ENCODE measurements at places on chromosomes 4 and X.

DNA sequence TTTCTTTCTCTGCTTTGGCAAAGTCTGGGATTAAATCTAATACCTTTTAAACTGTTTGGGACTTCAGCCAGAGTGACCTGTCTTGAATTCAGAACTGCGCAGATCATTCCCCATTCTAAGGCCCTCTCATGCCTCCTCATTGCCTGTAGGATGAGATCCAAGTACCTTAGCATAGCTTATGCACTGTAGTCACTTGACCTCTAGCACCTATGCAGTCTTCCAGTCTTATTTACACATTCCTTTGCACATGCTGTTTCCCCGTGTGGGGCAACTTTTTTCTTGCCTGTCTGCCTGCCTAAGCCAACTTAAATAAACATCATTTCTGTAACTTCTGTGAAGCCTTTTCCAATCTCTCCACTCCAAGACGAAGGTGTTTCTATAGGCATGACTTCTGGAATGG lies 68.4 kb downstream of the AR start:
- no peak for DNase-seq

DNA sequence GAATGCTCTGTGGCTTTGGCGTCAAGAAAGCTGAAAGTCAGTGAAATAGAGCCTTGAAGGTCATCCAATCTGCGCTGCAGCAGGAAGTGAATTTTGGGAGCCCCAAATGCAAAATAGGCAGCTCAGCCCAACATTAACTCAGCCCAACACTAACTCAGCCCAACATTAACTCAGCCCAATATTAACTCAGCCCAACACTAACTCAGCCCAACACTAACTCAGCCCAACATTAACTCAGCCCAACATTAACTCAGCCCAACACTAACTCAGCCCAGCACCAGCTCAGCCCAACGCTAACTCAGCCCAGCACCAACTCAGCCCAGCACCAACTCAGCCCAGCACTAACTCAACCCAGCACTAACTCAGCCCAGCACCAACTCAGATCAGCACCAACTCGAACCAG lies 71.5 kb downstream of the SORBS2 start:
- DNase-seq, result no peak

DNA sequence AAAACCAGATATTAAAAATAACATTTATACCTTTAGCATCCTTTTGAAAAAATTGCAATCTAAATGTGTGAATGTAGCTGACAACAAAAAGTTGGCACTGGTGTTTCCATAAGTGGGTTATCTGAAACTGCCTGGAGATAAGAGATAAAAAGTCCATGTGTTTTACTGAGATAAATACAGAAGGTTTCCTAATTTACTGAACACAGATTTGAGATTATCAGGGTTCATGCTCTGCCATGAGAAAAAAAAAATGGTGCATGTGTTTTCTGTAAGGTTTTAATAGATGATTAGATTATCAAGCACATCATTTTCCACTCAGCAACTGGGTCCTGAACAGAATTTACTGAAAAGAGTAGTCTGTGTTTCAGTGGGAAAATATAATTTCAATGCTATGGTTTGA lies 326.2 kb upstream of the SLIT2 start:
- DNase-seq, result no peak

GRCh38 chr4:70239884-70240591 lies 2.4 kb upstream of the CSN3 start:
- no peak for DNase-seq

DNA sequence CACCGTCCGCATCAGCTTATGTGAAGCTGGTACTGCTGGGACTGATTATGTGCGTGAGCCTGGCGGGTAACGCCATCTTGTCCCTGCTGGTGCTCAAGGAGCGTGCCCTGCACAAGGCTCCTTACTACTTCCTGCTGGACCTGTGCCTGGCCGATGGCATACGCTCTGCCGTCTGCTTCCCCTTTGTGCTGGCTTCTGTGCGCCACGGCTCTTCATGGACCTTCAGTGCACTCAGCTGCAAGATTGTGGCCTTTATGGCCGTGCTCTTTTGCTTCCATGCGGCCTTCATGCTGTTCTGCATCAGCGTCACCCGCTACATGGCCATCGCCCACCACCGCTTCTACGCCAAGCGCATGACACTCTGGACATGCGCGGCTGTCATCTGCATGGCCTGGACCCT lies 5.5 kb upstream of the TSPYL2 start:
- no peak for DNase-seq

DNA sequence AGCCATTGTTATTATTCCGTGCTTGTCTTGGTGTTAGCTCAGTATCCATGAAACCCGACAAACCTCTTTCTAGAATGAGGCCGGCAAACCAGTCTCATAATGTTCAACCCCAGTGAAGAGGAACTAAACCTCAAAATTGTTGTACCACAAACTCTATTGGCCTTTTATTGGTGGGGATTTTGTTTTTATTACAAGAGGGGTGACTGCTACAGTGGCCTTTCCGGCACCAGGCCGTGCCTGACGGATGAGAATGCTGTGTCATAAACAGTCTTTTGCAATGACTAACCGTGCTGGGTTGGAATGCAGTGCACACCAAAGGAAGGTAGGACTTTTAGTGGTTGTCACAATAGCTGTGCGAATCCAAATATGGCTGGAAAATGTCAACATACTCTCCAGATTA lies 60.8 kb downstream of the SHROOM2 start:
- peak; percentile 27 for DNase-seq

DNA sequence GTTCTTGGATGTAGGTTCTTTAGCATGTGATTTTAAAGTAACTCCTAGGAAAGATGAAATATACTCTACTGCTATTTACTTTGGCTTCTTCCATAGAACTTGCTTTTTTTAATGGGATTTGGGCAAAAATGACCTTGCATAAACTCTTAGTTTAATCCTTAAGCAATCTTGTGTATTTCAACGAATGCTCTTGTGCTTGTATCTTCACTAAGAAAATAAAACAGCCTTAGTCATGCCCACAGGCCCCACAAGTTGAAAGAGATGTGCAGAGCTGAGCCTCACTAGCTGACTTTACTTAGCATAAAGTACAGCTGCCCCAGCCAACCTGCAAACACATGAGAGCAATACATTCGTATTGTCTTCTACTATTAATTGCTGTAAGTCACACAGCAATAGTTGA lies 1609.2 kb downstream of the STIM2 start:
- no peak for DNase-seq

DNA sequence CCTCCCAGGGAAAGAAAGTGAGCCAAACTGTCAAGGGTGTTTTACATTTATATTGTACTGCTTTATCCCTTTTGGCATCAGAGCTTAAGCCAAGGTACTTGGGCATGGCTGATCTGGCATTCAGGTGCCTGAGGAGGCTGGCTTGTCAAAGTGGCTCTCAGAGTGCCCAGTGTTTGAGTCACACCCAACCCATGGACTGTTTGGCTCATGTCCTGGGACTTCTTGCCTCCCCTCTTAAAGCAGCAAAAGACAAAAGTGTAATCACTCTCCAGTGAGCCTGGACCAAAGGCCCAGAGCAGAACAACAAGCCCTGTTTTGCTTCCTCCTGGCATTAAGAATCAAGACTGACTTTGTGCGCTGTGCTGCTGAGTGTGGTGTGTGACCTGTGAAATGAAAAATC lies 311.7 kb upstream of the TAPT1 start:
- DNase-seq, result no peak

GRCh38 chr4:67713529-67714247 lies 12.7 kb upstream of the UBA6 start:
- DNase-seq, result peak; percentile 35

DNA sequence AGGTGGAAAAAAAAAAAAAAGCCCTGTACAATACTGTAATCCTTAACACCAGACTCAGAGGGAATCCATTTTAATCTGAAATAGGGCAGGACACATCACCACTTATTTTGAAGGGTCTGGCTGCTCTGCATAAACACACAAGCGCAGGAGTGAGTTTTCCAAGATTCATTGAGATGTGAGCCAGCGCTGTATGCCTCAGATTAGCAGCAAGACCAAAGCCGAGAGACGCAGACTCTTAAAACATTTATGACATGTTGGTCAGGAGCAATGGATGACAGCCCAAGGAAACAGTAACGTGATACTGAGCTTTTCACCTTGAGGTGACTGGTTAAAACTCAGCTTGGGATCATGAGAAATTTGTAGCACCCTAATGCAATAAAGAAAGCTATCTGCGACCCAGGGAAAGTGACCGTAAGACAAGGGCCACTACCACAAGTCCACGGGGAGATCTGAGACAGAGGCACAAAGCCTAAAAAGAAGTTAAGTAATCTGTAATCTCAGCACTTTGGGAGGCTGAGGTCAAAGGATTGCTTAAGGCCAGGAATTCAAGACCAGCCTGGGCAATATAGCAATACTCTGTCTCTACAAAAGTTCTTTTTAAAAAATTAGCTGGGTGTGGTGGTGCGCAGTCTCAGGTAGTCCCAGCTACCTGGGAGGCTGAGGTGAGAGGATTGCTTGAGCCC lies 210.6 kb downstream of the COL25A1 start:
- no peak for DNase-seq

- peak; percentile 70 for DNase-seq
Observed at GRCh38 chr4:41360214-41360920, 103.6 kb downstream of the UCHL1 start.

- DNase-seq, result no peak
Observed at GRCh38 chrX:129718676-129719075, 20.1 kb upstream of the XPNPEP2 start.

DNA sequence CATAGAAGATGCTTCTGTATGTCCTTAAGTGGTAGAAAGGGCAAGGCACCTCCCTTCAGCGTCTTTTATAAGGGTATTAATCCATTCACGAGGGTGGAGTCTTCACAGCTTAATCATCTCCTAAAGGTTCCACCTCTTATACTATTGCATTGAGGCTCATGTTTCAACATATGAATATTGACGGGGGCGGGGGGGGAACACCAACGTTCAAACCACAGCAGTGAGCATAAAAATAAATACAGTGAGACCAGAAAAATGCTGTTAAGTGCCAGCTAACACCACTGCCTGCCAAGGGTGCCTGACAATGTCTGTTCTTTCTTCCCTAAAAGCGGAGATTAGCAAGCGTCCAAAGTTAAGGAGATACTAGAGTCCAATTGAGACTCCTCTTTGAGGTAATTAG lies 323.3 kb downstream of the STK32B start:
- no peak for DNase-seq

DNA sequence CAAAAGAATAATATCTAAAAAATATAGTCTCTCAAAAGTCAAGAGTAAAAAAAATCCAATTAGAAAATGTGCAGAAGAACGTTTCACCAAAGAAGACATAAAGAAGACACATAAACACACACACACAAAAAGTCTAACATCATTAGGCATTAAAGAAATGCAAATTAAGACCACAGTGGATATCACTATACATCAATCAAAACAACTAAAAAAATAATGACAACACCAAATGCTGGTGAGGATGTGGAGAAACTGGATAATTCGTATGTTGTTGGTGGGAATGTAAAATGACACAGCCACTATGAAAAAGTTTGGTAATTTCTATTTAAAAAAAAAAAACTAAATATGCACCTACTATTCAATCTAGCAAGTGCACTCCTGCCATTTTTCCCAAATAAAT lies 66.4 kb downstream of the LRBA start:
- no peak for DNase-seq

DNA sequence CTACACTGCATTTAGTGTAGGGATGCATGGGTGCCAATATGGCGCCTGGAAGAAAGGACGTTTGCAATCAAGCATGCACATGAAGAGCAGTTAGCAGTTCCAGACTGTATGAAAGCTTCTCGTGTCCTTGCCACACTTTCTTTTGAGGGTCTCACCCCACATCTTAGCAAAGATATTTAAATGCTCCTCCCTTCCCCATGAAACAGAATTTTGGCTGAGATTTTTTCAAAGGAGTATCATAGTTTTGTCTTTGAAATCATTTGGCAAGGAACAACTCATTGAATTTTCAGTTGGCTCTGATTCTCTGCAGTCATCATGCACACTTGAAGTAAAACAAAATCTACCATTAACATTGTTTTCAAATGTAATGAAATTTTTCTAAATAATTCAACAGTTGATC lies 39.6 kb upstream of the STIM2 start:
- no peak for DNase-seq

- peak; percentile 53 for DNase-seq
Observed at GRCh38 chrX:9312922-9313867, 151.7 kb upstream of the TBL1X start.

- DNase-seq, result no peak
Observed at GRCh38 chr4:159293811-159294515, 191.1 kb downstream of the RAPGEF2 start.

DNA sequence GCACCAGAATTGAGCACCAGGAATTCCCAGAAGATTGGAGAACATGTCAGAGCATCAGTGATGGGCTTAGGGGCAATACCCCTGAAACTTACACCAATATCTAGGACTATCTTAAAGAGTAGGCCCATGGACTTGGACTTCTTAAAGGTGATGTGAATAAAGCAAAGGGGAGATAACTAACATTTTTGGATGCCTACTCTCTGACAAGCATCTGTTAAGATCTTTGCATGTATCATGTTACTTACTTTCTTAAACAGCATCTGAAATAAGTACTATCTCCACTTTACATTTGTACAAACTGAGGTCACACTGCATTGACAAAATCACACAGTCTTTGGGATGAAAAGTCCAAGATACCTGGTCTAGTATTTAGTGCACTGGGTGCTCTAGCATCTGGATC lies 258.6 kb upstream of the ARSJ start:
- no peak for DNase-seq

DNA sequence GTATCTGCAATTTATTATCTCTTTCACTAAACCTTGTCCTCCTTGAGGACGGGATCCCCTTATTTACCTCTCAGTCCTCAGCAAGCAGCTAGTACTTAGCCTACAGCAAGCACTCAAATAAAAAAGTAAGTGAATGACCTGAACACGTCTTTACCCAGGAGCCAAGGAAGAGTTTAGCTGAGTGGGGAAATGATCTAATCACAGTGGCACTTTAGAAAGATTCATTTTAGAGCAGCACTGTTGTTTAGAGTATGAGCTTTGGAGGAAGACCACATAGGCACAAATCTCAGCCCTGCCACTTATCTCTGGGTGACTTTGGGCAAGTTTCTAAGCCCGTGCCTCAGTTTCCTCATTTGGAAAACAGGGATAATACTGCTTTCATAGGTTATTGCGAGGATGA lies 2.7 kb downstream of the FAM120C start:
- DNase-seq, result peak; percentile 49

DNA sequence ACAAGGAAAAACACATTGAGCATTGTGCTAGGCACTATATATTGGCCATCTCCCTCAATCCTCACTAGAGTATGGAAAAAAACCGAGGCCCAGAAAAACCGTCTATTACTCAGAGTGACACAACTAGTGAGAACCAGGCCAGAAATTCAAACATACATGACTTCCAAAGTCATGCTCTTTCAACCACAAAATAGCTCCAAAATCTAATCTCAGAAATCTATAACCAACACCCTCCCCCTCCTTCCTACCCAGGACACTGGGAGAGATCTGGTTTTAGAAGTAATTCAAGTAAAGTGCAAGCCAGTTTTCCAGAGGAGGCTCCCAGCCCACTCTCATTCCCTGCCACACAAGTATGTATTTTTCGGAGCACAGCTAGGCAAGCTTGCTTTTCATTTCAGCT lies 7.6 kb downstream of the HS3ST1 start:
- no peak for DNase-seq

DNA sequence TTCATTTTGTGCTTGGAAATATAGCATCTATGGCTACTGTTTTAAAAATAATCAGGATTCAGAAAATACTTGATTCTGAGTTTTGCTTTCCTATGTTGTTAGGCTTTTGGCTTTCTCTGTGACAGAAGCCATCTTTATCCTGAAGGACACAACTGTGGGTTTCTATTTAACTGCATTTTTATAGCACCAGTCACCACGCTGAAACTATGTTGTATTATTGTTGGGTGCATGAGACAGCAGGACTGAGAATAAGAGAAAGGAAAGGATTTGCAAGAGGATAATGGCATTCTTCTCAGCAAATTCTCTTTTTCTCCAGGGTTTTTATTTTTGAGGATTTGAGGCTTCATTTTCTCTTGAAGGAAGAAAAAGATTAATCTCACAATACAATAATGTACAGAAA lies 10.1 kb upstream of the NEUROG2 start:
- DNase-seq, result no peak

All from RKO (cell line).